NCI-H1417 treated with DMSO at 0.1 percent for 48 hours (cell line): ENCODE measurements at places on chromosomes 1 and 21.

GRCh38 chr1:44346184-44346583 is 8.9 kb downstream of the ERI3 start:
- no peak for DNase-seq

DNA sequence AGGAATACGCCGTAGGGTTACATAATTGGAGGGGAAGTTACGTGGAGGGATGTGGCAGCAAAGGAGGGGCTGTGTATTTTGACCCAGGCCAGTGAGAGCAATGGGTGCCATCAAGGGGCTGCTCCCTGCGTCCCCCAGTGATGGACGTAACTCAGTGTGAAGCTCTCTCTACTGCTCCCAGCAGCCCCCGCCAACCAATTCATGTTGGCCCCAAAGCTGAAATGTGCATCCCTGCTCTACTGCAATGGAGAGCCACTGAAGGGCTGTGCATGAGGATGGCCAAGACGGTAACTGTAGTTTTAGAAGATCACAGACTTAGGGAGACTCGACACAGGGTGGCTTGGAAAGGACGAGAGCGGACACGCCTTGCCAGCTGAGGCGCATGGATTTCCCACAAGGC is 38.3 kb downstream of the PGBD5 start:
- no peak for DNase-seq

DNA sequence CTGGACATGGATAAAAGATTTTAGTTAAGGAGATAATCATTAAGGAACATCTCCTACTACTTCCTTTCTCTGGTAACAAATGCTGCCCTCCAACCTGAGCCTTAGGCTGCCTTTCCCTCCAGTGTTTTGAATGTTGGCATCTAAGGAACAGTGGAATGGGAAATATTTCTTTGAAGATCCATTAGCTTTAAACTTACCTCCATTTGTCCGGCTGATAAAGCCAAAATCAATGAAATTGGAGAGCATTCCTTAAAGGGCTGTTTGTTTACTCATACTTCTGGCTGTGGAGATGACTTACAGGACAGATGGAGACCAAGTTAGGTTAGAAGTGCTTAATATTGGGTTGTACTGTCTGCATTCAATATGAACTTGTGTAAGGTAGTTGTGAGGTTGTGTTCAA is 439.1 kb downstream of the PLA2G4A start:
- DNase-seq = no peak

- no peak for DNase-seq
Measured at GRCh38 chr1:232574889-232575762, 54.8 kb downstream of the SIPA1L2 start.

DNA sequence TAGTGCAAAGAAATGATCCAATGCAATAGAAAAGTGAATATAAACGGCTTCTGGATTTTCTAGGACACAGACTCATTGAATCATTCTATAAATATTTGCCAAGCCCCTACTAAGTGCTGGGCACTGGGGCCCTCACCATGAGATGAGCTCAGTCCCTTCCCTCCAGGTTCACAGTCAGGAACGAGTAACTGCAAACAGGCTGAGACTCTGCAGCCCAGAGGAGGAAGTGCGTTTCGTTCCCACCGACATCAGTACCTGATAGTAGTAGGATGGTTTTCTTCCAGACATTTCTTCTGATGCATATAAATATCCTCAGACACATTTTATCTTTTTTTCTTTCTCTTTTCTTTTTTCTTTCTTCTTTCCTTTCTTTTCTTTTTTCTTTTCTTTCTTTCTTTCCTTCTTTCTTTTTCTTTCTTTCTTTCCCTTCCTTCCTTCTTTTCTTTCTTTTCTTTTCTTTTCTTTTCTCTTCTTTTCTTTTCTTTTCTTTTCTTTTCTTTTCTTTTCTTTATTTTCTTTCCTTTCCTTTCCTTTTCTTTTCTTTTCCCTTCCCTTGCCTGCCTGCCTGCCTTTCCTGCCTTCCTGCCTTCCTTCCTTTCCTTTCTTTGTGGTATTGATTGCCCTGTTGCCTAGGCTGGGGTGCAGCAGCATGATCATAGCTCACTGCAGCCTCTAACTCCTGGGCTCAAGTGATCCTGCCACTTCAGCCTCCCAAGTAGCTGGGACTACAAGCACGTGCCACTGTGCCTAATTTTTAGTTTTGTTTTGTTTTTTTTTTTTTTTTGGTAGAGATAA is 135.4 kb downstream of the DISC1 start:
- no peak for DNase-seq

GRCh38 chr1:29523576-29523975 is 287.3 kb downstream of the PTPRU start:
- DNase-seq = no peak

- DNase-seq = no peak
Measured at GRCh38 chr1:21811875-21812305, at the start of gene LDLRAD2. Gene LDLRAD2 (plus strand): TSS chr1:21812265. CDS start chr1:21812452, 187 bp downstream.

GRCh38 chr21:32772281-32773047 is 909 bp upstream of the PAXBP1 start:
- no peak for DNase-seq

DNA sequence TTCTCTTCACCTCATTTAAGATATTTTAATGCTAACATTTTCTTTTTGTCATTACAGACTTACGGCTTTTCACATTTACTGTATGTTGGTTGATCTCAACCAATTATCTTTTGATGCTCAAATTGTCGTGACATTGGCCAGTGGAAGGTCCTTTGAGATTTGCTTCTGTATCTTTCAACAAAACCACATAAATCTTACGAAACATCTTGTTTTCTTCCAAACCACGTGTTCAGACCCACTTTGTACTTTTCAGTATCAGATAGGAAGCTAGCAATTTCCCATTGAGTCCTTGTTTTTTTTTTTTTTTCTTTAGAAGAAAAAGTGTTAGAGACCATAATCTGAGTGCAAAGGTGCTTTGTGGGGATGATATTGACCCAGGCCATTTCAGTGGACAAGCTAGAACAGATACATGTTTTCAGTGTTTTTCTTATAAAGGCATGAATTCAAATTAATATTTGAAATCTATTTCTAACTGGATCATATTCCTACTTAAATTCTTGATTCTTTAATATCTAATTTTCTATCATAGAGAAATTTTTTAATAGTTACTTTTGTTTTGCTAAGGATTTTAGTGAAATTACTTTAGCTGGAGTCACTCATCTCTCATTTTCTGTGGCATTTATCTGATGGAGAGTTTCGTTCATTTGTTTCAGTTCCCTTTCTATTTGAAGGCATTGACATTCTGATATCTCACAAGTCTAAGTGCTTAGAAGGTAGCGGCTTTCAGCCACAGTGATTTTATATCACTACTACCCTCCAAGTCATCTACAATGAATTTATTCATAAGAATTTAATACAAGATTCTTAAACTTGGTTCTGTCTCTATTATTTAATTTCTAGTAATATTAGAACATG is 26.7 kb downstream of the ATG4C start:
- DNase-seq = no peak

DNA sequence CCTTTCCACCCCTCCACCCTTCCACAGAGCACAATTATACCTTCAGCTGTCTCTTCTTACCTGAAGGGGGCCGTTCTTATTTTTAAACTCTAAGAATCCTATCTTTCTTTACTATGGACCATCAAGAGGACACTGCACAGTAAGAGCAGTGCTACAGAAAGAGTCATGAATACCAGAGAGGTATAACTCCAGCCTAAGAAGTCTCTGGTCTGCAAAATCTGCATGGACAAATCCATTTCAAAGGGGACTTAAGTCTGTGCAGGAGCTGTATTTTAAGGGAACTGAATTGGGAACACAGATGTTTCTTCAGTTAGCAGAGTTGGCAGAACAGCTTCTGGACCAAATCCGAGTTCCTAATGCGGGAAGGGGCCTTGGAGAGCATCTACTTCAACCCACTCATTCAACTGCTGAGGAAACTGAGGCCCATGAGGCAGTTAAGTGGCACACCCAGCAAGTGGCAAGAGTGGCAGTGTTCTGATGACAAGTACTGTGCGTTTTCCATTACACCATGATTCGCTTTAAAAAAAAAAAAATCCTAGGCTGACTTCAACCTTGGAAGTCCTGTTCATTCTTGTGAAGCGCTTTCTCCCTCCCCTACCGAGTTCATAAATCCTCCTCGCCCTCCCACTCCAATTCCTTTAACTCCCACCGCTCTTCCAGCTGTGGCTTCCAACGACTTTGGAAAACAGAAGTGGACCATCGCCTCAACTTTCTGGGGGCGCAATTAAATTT is 1.8 kb downstream of the PLPP3 start:
- no peak for DNase-seq

DNA sequence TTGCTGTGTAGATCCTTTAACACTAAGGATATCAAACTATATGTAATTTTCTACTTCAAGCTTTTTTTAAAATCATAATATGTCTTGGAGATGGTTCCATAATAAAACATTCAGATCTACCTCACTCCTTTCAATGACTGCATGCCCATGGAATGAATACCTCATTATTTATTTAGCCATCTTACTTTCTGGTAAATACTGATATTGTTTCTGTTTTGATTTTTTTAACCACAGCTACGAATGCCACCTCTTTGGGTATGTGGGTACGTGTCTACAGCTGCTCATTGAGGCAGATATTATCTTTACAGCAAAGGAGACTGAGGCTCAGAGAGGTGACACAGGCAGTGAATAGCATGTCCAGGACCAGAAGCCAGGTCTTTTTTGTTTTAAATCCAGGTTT is 215.7 kb downstream of the ST6GALNAC3 start:
- DNase-seq = no peak

DNA sequence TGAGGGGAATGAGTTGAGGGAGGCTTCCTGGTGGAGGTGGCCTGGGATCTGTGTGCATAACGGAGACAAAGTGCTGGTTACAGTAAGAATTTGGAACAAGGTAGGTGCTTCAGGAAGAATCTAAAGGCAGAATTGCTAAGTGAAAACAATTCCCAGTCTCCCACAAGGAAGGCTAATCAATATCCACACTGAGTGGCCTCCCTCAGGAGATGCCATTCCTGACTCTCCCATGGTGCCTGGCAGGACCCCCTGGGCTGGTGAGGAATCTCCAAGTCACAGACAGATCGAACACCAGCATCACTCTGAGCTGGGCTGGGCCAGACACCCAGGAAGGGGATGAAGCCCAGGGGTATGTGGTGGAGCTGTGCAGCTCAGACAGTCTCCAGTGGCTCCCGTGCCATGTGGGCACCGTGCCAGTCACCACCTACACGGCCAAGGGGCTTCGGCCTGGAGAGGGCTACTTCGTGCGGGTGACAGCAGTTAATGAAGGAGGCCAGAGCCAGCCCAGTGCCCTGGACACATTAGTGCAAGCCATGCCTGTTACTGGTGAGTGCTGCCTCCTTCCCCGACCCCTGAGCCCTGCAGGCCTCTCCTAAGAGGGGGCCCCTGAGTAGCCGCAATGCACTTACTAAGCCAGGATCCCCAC is 30.7 kb downstream of the IGFN1 start:
- no peak for DNase-seq

- DNase-seq = no peak
Measured at GRCh38 chr1:210655511-210655910, 326.8 kb downstream of the HHAT start.

DNA sequence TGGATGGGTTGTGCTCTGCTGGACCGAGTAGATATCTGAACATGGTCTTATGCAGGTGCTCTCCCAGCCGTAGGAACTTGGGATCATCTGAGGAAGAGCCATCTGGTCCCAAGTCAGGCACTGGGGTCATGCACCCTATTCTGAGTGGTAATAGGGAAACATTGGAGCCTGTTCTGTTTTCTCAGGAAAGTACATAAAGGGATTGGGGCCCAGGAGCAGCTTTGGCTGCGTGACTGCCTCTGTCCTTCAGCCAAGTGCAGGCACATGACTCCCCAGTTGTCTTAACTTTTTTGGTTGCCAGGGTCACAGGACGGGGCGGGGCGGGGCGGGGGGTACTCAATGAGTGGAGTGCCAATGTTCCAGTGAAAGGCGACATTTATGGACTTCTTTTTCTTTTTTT is 11.5 kb downstream of the PFKFB2 start:
- DNase-seq = no peak

GRCh38 chr1:53590531-53591515 is 131.6 kb downstream of the DMRTB1 start:
- DNase-seq = no peak

DNA sequence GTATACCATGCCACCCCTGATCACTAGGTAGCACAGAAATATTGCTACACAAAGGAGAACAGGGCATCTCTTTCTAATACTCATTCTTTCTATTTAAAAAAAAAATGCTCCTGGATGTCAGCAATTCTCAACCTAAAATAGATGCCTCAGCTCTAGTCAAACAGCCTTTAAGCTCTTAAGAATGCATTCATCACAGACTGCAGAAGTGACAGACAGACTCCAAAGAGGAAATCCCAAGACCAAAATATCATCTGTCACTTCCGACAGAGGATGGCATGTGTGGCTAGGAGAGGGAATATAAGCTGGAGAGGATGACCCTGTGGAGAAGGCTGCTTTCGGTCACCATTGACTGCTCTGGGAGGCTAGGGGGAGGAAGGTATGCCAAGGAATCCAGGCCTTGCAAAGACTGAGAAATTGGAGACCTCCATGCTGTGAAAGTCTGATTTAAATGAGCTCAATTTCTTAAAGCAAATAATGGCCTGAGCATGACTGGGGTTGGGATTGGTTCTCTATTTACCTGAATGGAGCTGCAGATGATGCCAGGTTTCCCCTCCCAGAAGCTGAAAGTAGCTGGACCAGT is 277.4 kb downstream of the BRINP2 start:
- no peak for DNase-seq

- DNase-seq = no peak
Measured at GRCh38 chr1:10431070-10431730, 967 bp downstream of the CENPS start.

DNA sequence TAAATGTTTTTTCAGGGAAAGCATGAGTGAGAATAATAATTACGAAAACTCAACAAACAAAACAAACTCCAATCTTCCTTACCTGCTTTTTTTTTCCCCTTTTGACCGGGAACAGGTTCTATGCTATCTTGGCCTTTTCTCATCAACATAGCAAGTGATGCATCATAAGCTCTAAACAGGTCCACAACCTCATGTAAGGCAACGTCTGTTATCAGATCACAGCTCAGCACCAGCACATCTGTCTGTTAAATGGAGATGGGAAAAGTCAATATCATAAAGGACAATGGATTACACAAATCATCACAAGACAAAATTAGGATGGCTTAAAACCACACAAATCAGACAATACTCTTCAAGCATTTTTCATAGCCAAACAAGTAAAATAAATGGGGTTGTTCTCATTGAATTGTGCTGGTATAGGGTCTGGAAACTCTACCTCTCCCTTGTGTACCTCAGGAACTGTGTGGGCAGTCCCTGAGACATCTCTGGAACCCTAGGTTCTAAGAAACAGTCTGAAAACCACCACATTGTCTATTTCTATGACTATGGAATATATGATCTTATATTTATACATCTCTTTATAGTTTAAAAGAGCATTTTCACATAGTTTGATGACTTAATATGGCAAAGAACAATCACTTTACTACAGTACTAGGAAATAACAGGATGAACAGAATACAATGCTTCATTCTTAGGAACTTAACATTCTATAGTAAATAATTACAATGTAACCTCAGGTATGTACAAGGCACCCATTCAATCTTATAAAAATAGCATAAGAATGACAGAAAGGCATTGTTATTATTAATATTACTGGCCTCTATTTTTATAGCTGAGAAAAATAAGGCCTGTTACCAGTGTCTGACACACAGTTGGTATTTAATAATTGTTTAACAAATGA is 44.7 kb downstream of the EIF2B3 start:
- no peak for DNase-seq

- no peak for DNase-seq
Measured at GRCh38 chr1:43438006-43438405, 15.7 kb downstream of the HYI start.
